ENCODE measurements at places on chromosomes 6 and 20.

DNA sequence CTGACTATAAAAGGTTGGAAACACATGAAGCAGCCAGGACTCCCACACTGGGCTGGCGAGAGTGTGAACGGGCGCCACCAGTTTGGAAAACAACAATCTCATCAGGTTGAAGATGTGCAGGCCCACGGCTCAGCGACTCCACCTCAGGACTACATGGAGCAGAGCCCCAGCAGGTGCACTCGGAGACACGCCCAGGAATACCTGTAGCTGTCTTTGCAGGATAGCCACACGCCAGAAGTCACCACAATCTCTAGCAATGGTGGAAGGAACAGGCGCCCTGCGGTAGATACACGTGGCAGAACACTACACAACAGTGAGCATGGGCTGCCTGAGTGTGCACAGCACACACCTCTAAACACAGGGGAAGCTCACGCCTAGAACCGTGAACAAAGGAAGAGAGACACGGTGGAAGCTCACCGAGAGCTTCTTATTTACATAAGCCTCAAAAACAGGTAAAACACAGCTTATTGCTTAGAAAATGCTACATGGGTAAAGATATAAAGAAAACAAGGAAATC is 28.7 kb upstream of the RPS6KA2 start:
- no peak for DNase-seq

DNA sequence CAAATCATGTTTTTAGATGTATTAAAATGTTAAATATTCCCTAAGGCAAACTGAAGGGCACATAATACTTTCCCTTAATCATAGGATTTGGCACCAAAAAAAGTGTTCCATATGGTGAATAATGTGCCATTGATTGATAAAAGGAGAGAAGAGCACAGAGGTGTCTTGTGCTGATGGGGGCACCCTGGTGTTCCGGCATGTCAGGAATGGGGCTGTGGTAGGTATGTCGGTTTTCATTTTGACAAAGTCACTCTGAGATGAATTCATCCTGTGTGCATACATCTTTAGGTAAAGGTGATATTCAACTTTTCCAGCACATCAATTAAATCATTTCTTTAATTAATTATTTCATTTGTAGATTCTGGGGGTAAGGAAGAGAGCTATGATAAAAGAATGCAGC is 36.8 kb downstream of the CENPW start:
- DNase-seq = no peak

DNA sequence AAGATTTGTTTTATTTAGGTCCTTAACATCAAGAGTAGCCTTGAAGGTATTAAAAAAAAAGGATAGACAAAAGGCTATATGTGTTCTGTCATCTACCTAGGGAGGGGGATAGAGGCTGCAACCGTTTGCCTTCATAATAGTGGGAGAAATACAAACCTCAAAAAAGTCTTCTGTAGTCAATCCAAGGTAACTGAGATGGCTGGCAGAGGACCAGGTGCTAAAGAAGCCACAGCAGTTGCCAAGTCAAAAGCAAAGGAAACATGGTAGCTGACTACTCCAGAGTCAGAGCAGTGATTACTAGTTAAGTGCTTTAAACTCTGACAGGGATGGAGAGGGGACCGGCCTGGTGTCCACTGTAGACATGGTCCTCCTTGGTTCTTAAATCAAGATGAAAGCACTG is 249.4 kb downstream of the PTPRK start:
- DNase-seq = no peak

DNA sequence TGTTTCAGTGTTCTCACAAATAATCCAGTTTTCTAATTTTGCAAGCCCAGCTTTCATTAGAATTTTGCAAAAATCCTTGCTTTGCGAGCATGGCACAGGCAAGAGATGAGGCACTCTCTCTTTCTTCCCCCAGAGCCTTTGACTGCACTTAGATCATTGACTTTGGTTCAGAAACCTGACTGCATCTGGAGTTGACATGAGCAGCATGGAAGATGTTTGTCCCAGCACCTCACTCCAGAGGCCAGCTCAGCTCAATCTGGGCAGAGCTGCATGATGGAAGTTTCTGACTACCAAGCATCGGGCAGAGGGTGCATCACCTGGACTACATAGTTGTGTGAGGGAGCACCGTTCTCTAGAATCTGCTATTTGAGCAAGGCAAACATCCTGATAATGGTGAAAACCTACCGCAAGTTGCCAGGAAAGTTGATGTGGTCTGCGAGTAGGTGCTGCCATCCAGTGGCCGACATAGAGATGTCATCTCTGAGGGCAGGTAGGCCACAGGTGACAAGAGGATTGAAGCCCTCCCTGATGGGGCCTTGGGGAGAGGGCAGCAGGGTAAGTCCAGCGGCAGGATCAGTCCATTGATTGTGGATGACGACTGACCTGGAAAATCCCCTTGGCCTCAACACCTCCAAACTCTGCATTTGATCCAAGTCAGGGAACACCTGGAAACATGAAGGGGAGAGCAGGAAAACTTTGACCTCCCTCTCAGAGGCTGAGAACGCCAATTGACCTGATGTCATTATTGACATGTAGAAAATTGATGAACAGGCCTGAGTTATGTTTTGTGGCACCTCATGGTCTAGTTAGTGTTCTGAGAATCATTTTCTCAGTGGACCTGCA is 3.8 kb upstream of the LPA start:
- DNase-seq = peak; percentile 12

DNA sequence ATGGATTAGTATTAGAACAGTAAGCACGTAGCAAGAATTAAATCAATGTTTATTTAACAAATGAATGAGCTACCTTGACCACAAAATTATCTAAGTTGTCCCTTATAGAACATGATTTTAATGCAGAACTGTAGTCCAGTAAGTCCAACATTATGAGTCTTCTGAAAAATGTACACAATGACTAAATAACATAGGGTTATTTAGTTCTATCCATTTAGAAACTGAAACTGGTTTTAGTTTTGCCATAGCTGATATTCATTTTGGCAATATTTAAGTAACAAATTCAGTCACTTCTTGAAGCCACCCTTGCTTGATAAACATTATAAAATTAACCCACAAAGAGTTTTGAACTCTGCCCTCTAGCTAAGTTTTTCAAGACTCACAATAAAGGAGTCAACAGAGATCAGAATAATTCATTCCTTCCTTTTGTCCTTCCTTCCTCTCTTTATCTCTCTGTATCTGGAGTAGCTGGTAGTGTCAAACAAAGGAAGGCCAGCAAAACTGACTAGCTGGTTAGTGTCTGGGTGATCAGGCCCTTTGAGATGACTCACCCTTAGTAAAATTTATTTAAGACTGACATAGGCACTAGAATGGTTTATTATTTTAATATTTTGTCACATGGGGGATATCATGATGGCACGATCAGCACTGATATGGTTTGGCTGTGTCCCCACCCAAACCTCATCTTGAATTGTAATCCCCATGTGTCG is 115.1 kb downstream of the BTBD9 start:
- DNase-seq = no peak

GRCh38 chr6:46333481-46333880 is 157.8 kb downstream of the RCAN2 start:
- DNase-seq = no peak

DNA sequence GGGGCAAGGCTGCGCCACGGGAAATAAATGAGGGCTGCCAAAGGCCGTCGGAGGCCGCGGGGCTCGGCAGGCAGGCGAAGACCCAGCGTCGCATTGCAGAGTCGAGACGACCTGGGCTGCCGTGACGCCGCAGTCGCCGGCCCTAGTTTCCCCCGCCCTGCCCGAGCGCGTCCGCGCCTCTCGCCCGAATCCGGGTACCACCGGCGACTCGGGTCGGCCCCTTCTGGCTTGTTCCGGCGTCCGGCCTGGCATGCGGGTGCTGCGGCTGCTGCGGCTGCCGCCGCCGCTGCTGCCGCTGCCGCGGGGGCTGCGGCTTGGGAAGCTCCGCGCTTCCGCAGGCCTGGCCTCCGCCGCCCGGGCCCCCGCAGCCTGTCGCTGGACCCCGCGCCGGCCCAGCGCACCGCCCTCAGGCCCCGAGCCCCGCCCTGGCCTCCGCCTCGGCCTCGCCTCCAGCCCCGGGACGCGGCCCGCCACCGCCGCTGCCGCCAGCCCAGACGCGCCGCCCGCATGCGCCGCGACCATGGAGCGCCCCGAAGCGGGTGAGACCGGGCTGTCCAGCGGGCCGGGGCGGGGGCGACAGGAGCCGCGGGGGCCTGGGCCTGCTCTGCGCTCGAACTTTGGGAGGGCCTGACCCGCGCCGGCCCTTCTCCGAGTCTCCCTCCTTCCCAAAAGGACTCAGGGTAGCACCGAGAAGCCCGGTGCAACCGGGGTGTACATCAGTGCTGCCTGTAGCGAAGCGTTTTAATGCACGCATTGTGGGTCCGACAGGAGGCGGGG is at the start of gene AKAP7:
TSS of gene AKAP7 (plus strand) at position 224 of the 777 bp plus-strand sequence. CDS start at position 521, 297 bp downstream.
- peak; percentile 13 for DNase-seq

- DNase-seq = no peak
These were observed 663 bp downstream of the LST1 start for GRCh38 chr6:31586599-31587281.

DNA sequence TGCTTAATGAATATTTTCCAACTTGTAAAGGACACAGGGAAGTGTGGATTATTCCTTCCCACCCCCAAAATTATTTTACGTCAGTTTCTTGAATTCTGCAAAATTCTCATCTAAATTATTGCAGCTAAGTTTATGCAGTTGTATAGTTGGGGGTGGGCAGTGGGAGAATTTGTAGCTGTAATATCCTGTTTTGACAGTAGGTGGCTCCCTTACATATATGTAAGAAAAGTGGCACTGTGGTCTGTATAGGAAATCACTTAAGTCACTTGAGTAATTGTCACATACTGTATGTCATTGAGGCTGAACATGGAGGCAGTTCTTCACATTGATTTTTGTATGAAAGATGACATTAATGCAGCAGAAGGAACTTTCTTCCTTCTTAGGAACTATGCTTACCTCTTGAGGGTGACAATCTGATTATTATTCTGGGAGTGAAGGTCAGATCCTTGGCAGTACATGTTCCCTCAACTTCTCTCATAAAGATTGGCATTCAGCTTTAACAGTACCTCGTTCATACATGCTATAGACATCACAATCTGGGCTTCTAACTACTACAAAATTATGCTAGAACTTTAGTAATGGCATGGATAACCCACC is 14.6 kb upstream of the CFAP206 start:
- no peak for DNase-seq

- no peak for DNase-seq
These were observed 159.9 kb upstream of the TOP1 start for GRCh38 chr20:40868551-40869217.

GRCh38 chr6:161584621-161585340 is 310.9 kb upstream of the AGPAT4 start:
- no peak for DNase-seq

GRCh38 chr6:150282806-150283205 is 86.0 kb upstream of the IYD start:
- DNase-seq = no peak

GRCh38 chr6:125217992-125218391 is 64.4 kb downstream of the TPD52L1 start:
- DNase-seq = no peak

DNA sequence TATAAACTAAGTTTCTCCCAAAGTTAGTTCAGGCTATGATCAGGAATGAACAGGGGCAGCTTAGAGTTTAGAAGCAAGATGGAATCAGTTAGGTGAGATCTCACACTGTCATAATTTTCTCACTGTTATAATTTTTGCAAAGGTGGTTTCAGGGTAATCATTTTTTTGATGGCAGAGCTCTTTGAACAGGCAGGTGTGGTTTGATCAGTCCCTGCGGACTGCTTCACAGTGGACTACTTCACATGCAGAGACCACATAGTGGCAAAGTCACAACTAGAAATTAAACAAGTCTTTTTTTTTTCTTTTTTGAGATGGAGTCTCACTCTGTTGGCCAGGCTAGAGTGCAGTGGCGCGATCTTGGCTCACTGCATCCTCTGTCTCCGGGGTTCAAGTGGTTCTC is 6.8 kb downstream of the MAS1 start:
- DNase-seq = no peak

DNA sequence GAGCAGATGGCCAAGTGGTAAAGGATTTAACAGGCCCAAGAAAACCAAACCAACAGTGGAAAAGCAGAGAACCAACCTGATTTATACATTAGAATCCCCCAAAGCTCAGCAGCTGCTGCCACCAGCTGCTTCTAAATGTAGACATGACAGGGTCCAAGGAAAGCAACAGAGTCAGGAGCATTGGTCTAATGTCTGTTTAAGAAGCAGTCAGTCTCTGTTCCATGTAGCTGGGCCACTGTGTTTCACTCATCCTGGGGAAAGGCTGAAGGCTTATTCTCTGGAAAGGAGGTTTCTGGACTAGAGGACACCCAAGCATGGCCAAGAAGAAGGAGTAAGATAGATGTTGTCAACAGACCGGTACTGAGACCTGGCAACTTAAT is 75.4 kb downstream of the TMEM244 start:
- no peak for DNase-seq

GRCh38 chr6:134535831-134536230 is 217.9 kb upstream of the SGK1 start:
- DNase-seq = no peak

DNA sequence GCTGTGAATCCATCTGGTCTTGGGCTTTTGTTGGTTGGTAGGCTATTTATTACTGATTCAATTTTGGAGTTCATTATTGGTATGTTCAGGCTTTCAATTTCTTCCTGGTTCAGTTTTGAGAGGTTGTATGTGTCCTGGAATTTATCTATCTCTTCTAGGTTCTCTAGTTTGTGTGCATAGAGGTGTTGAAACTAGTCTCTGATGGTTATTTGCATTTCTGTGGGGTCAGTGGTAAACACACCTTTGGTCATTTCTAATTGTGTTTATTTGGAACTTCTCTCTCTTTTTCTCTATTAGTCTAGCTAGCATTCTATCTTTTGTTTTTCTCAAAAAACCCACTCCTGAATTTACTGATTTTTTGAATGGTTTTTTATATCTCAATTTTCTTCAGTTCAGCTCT is 70.1 kb upstream of the IRAK1BP1 start:
- DNase-seq = no peak

DNA sequence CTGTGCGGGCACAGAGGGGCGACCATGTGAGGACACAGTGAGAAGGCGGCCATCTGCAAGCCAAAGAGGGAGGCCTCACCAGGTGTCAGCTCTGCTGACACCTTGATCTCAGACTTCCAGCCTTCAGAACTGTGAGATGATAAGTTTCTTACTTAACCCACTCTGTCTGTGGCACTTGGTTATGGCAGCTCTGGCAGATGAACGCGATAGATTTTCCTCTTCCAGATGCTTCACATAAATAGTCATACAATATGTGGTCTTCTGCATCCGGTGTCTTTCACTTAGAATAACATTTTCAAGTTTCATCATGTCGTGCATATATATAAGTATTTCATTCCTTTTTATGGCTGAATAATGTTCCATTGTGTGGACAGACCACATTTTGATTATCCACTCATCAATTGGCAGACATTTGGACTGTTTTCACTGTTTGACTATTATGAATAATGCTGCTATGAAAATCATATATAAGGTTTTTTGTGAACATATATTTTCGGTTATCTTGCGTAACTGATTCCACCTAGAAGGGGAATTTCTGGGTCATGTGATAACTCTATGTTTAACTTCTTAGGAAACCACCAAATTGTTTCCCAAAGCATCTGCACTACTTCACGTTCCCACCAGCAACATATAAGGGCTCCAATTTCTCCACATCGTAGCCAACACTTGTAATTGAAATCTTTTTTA is 30.2 kb downstream of the PRR18 start:
- DNase-seq = no peak

All from stimulated activated CD4-positive, alpha-beta T cell treated with anti-CD3 and anti-CD28 coated beads, Interleukin-15, amount 100 ng/mL, for 1 hour (primary cell).